ENCODE measurements at places on chromosomes 6 and 20. TPM values are rescaled to one million over a fixed set of nuclear protein-coding genes. Genes with fewer than 3 reads are reported as not detected.
A peak's percentile ranks its signal among the peaks of the same experiment; 100 is the strongest.

- no peak for ATAC-seq
Measured at GRCh38 chr6:39898625-39899024, 35.6 kb downstream of the MOCS1 start.

- no peak for ATAC-seq
Measured at GRCh38 chr6:146315381-146316174, 228.1 kb upstream of the RAB32 start.

DNA sequence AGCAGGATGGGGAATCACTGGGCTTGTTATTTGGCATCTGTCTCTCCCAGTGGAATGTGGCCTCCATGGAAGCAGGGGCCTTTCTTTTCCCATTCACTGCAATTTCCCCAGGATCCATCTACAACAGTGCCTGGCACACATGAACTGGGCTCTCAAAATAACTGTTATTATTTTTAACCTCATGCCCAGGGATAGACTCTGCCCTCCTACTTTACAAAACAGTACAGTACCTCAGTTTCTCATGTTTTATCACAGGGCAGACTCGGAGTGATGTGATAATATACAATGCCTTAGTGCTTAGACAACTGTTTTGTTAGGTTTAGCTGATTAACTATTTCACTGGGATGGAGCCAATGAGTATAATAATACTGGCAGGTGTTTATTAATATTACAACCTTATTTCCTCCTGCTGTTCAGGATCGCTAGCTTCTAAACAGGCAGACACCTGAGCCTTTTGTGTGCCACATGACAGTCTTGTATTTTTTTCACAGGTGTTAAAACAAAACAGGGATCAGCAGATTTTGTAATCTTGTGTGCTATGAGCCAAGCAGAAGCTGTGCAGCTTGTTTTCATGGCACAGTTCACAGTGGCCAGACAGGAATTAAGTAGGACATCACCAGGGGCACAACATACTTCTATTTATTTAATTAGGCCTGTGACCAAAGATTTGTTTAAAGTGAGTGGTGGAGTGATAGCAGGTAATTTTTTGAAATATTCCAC is 157.7 kb upstream of the EYA4 start:
- ATAC-seq, result no peak

DNA sequence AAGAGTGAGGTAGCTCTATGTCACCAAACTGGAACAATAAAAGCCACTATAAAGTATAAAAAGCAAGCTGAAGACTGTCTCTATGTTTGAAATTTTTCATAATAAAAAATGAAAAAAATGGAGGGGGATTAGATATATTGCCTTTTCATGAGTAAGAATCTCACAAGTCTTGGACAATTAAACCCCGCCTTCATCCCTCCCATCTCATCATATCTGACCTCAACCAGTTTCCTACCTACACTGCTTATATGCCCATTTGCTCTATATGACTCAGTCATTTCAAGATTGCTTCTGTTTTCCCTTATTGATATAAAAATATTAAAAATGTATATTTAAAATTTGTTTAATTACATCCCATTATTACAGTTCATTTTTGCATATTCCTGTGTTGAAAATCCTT is 2.9 kb upstream of the TRIM39 start:
- ATAC-seq, result no peak

DNA sequence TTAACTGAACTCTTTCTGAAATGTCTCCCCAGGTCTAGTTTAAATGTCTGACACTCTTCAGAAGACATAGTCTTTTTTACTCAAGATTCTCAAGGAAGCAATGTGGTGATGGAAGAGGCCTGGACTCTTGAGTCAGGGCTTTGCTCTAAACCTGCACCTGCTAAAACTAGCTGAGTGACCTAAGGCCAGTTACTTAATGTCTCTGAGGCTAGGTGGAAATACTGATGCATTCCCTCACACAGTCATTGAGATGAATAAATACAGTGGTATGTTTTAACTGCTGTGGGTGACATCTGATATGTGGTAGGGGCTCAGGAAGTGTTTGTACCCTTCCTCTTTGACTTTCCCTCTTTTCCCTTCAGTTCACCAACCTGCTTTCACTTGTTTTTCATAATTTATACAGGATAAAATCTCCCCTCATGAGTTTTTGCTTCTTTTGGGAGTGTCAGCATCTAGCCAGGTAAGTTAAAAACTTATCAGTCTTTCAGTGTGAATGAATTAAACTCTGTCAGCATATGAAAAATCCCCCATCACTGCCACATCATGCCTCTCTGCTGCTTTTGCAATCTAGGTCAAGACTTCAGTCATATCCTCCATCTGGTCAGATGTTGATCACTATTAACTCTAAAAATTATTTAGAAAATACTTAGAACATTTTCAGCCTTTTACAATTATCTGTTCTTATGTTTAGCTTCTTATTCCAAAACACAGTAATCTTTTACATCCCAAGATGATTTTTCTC is 178.7 kb upstream of the TNFAIP3 start:
- ATAC-seq, result no peak

- no peak for ATAC-seq
Measured at GRCh38 chr20:24096864-24097450, 108.4 kb upstream of the GGTLC1 start.

DNA sequence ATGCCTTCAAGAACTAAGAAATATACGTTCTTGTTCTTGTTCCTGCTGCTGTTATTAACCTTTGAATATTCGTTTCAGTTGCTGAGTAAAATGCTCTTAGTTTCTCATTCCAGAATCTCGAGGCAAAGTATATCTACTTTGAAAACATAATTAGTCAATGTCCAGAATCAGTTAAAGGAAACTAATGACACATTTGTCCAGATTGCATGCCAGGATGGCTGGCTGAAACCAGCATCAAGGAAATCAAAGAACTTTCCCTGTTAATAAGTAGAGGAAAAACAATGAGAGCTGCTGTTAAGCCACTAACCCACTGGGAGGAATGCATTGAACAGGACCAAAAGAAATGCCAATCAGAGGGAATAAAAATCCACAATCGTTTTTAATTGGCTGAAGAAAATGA is 196.9 kb downstream of the ALDH8A1 start:
- ATAC-seq, result no peak

DNA sequence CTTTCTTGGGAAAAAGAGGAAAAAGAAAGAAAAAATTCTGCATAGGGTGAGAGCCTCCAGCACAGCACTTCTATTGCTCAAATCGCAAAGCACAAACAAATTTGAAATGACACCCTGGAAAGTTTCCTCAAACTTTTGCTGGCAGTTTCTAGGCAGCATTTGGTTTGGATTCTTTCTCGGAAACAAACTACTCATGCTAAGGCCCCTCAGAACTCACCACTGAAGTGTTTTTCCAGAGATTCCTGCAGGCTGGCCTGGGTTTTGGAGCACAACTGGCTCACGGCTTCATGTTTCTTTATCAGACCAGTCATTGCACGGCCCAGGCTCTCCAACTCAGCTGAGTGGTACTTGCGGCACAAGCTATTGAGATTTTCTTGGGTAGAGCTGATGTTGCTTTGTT is 237.8 kb downstream of the SYNE1 start:
- no peak for ATAC-seq

GRCh38 chr6:106974999-106975737 is 639 bp upstream of the CD24 start:
- peak; percentile 93 for ATAC-seq

- no peak for ATAC-seq
Measured at GRCh38 chr20:37313546-37314091, 24.2 kb downstream of the MANBAL start.

DNA sequence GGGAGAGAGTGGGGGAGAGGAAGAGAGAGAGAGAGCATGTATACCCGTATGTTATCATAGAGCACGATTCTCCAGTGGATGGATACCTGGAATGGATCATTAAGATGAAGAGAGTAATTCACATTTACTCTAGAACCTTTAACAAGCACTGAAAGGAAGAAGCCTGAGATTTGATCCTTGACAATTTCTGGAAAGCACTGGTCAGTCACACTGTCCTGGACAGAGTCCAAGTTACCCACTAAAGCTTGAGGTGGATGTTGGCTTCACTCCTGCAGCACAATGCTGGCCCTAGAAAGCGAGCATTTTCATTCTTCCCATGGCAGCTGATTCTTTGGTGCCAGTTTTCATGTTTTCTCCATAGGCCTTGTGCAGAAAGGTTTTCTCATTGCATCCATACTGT is 25.6 kb downstream of the NFYA start:
- ATAC-seq, result no peak

DNA sequence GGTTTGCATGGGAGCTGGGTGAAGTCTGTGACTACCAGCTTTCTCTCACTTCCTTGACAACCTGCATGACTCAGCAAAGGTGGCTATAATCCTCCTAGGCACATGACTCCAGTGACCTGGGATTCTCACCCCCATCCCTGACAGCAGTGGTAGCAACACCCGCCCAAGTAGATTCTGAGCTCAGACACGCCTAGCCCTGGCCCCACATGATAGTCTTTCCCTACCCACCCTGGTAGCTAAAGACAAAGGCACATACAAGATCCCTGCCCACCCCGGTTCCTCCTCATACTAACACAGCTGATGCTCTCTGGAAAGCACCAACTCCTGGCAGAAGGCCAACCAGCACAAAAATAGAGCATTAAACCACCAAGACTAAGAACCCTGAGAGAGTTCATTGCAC is 25.9 kb upstream of the CRISP1 start:
- no peak for ATAC-seq

- no peak for ATAC-seq
Measured at GRCh38 chr20:36051318-36052116, 83.1 kb downstream of the CNBD2 start.

DNA sequence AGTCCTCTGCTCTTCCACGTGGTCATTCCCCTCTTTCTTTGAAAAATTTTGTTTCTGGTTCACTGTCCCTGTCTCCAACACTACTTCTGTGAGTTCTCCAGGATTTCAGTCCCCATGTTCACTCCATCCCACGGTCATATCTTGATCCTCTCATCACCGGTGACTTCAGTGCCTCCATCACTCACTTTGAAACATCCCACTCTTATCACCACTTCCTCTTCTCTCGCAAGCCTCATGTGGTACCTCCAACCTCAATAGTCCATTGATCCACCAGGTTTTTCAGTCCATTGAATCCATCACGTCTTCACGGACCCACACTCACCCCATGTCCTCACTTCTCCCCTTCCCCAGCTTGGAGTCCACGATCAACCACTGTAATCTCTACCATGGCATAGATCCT is 64.8 kb downstream of the CARMIL1 start:
- ATAC-seq, result no peak

- ATAC-seq, result no peak
Measured at GRCh38 chr6:139881236-139881635, 506.8 kb upstream of the CITED2 start.

GRCh38 chr6:107719160-107719559 is 105.0 kb downstream of the SCML4 start:
- no peak for ATAC-seq

DNA sequence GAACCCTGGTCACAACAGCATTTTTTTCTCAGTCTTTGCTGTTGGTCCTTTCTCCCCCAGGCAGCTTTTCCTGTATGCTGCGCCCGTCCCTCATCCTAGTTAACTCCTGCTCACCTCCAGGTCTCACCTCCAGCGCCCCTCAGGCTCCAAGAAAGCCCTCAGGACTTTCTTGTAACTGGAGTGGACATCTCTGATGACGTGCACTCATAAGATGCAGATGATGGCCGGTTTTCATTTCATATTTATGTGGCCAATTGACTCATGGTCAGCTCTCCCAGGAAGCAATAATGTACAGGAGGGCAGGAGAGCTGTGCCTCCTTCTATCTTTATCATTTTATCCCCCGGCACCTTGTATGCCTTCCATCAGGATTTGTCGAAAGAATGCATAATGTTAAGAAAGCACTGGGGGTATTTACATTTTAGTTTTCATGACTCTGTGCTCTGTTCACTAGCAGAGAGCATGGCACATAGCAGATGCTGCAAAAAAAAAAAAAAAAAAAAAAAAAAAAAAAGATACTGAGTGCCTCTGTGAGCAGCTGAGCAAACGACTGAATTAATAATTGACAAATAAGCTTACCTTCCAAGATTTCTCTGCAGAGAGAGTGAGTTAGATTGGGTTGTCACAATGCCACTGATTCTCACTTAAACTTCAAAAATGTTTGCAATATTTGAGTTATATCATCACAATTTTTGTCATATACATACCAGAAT is 170.2 kb downstream of the DOK5 start:
- ATAC-seq, result no peak

- ATAC-seq, result no peak
Measured at GRCh38 chr6:151550618-151551017, 56.8 kb downstream of the CCDC170 start.

DNA sequence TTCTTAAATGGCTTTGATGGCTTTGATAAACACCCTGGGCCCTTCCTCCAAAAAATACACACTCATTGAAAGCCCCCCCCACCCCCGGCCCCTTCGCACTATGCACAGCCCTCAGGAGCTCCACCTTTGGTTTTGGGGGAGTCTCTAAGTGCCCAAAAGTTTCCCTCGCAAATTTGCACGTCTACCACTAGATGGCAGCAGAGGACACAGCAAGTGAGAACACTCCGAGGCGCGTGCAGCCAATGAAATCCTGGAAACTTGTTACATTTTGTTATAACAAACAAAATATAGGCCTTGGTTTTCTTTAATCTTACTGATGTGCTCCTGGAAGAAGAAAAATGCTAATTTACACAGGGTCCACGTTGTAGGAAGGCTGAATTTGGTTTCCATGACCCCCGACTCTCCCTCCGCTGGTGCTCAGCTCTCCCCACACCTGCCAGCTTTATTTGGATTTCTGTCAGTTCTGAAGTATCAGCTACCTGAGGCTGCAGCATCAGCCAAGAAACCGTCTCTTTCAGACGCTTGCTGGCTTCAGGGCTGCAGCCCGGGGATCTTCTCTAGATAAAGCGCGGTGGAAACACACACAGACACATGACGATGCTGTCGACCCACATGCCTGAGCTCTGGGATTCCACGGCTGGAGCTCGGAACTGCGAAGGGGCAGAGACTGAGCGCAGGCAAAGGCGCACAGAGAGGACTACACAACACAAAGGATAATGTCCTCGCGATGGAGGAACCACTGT is 148.3 kb upstream of the RPS6KA2 start:
- peak; percentile 81 for ATAC-seq

GRCh38 chr20:1965520-1966351 is 28.1 kb downstream of the PDYN start:
- ATAC-seq, result peak; percentile 92

Gene PARD6B
- 7.4 TPM for total RNA-seq

Gene ZSCAN12
- total RNA-seq, result 10.5 TPM

Gene RAD21L1
- total RNA-seq, result not detected

Gene TMEM244
- not detected for total RNA-seq

Gene ADGRF1
- 0.45 TPM for total RNA-seq

Gene SLC22A2
- total RNA-seq, result 0.45 TPM

Gene FABP7
- 0.15 TPM for total RNA-seq

Gene C2
- total RNA-seq, result 1.2 TPM

Gene SPACA1
- not detected for total RNA-seq

Gene BPIFB4
- total RNA-seq, result not detected

Gene TINAG
- total RNA-seq, result not detected

Gene CLVS2
- 1.5 TPM for total RNA-seq

Gene TRIM15
- not detected for total RNA-seq

Gene PTK7
- 176 TPM for total RNA-seq

Gene TBX18
- total RNA-seq, result 25.2 TPM

Gene OLIG3
- 1.2 TPM for total RNA-seq

Gene TAGAP
- total RNA-seq, result 0.13 TPM

Gene SLC44A4
- total RNA-seq, result not detected

Gene RSPO3
- 0.16 TPM for total RNA-seq
